Breast epithelium (tissue), 4 donors: ENCODE measurements at places on chromosomes 12 and 14. TPM values are rescaled to one million over a fixed set of nuclear protein-coding genes. Genes with fewer than 3 reads are reported as not detected.
A peak's percentile ranks its signal among the peaks of the same experiment; 100 is the strongest.

GRCh38 chr12:95859947-95860850 is 1.4 kb downstream of the SNRPF start:
- DNase-seq, result no peak

- no peak for DNase-seq
These were observed 64.0 kb upstream of the DIO2 start for GRCh38 chr14:80275208-80275850.

The RBP5 gene
- total RNA-seq, result 2.9 TPM

- DNase-seq, result no peak
These were observed 28.6 kb downstream of the PRICKLE1 start for GRCh38 chr12:42560977-42561376.

- DNase-seq, result no peak
These were observed 21.0 kb upstream of the MDM2 start for GRCh38 chr12:68786929-68787328.

The ARHGDIB gene
- 168 TPM for total RNA-seq

DNA sequence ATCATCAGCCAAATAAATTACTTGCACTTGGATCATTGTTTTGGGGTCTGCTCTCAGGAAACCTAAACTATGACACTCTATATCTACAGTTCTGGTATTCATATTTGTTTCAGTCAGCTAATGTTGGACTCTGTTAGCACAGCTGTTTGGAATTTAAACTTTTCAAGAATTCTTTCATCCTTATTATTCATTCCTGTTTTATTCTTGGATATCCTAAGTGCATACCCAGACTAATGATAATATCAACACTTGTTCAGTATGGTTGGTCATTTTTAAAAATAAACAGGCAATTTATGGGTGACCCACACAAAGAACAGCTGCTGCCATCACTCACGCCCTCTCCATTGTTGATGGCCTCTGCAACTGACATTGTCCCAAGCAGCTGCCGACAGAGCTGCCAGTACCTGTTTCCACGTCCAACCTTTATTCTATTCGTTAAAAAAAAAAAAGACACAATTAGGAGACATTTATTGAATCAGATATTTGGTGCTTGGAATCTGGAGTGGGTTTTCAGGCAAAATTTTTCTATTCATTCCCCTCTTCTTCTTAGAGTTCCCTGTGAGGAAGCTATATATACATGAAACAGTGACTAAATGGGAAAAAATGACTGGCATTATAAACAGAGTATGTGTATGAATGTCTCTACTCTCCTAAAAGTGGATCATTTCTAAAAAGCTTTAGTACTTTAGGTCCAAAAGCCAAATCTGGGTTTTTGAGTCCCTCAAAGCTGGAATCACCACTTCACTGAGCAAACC is 252.1 kb upstream of the NAV3 start:
- no peak for DNase-seq

GRCh38 chr12:89411846-89412245 is 59.5 kb upstream of the DUSP6 start:
- DNase-seq, result no peak

The DIP2B gene
- 33.4 TPM for total RNA-seq

GRCh38 chr12:40953076-40953475 is 235.0 kb upstream of the PDZRN4 start:
- no peak for DNase-seq

DNA sequence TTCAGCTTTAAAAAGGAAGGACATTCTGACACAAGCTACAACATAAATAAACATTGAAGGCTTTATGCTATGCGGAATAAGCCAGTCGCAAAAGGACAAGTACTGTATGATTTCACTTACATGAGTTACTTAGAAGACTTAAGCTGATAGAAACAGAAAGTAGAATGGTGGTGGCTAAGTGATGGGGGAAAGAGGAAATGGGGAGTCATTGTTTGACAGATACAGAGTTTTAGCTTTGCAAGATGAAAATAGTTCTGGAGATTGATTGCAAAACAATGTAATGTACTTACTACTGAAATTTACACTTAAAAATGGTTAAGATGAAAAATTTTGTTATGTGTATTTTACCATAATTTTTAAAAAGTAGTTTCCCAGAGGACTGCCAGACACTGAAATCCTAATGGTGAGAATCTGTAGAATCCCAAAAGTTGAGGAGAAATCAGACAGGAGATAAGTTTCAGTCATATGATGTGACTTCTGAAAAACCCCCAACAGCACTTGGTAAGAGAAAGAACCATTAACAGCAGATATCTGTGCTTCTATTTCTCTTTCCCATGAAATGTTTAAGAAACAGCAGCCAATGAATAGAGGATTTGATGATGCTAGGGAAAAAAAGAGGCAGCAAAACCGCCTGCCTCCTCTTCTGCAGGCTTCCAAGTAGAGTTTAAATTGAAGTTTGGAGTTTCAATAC is 16.6 kb upstream of the CLEC2A start:
- DNase-seq, result no peak

DNA sequence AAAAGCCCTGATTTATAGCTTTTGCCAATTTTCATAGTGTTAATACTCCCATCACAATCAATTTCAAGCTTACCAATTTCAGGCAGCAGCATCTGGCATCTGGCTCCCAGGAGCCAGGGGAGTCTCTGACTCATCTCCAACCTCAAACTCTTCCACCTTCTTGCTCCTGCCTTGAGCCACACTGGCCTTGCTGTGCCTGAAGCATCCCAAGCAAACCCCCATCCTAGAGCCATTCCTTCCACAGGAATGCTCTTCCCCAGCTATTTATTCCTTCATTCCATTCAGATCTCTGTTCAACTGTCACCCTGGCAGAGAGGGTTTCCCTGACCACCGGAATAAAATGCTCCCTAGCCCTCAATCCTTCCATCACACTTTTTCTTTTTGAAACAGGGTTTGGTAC is 13.9 kb upstream of the PPP1CC start:
- DNase-seq, result no peak

GRCh38 chr14:106586098-106586704 is 1059.8 kb downstream of the TMEM121 start:
- DNase-seq, result no peak

- no peak for DNase-seq
These were observed 32.0 kb downstream of the TC2N start for GRCh38 chr14:91835197-91835919.

DNA sequence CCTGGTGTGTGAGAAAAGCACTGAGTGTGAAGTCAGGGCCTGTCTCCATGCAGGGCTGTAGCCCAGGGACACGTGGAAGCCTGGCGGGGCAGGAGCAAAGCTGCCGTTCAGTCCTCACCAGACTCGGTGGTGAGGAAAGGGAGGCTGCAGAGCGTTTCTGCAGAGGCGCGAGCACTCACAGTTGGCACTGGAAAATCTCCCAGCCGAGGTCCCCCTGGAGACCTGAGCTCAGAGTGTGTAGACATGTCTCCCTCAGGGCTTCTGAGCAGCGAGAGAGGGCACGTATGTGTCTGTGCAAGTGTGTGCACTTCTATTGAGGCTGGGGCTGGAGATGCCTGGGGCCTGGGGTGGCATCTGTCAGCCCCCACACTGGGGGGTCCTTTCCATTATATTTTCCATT is 11.0 kb upstream of the HHIPL1 start:
- no peak for DNase-seq

The RNU4-1 gene
- total RNA-seq, result not detected

The AMN gene
- total RNA-seq, result 0.88 TPM

- DNase-seq, result peak; percentile 86
These were observed 59.4 kb downstream of the DGLUCY start for GRCh38 chr14:91173221-91173670.

DNA sequence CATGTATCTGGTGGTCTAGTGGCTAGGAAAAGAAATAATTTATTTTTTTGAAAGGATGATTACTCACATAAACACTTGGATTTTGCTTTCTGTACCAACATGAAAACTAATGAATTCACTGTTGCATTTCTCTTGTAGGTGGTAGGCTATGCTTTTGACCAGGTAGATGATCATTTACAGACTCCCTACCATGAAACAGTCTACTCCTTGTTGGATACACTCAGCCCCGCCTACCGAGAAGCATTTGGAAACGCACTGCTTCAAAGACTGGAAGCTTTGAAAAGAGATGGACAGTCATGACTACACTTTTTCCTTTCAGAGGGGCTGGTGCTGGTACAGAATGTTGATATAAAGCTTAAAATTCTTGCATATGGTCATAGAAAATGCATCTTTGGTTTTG is 6.5 kb upstream of the AK7 start:
- DNase-seq, result no peak

DNA sequence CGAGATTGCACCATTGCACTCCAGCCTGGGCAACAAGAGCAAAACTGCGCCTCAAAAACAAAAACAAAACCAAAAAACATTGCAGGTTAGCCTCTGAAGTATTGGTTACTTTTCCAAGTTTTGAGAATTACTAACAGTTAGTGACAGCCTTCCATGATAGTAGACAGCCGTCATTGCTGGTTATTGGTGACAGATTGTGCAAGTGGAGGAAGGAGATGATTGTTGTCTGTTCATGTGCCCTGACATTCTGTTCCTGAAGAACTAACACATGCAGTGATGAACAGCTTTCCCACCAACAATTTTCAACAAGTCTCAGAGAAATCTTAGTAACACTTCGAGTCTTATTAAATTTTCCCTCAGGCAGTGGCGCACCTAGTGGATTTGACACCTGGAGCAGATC is 89.3 kb upstream of the NAP1L1 start:
- DNase-seq, result no peak

DNA sequence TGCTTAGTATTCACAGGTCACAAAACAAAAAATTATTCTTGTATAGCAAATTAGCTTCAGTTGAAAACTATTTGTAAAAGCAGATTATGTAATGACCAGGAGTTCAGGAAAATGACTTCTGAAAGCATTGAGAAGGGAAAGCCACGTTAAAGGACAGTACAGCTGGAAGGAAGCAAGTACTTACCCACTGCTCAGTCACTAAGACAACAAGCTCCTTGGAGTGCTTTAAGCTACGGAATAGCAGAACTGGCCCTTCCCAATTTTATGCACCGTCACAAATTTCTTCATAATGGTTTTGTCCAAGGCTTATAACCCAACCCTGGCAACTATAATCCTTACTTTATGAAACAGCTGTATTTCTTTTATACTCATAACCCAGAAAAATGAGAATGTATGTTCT is 13.0 kb upstream of the SNAPC1 start:
- no peak for DNase-seq

DNA sequence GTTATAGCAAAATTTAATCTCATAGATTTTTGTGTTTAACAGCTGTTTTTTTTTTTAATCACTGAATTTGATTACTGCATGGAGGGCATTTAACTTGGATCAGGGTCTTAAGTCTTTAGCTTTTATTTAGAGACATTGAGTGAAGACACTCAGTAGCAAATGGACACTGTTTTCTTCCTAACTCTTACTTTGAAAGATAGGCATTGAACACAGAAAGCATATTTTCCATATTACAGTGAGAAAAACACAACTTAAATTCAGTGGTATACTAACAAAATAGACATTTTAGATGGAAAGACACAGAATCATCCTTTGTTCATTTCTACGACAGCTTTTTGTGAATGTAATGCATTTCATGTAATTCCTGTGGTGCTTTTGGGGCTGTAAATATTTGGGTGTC is 571.8 kb downstream of the PRKD1 start:
- DNase-seq, result no peak

GRCh38 chr14:104603711-104604401 is 716 bp downstream of the TMEM179 start:
- DNase-seq, result peak; percentile 36

The OR4E1 gene
- not detected for total RNA-seq

DNA sequence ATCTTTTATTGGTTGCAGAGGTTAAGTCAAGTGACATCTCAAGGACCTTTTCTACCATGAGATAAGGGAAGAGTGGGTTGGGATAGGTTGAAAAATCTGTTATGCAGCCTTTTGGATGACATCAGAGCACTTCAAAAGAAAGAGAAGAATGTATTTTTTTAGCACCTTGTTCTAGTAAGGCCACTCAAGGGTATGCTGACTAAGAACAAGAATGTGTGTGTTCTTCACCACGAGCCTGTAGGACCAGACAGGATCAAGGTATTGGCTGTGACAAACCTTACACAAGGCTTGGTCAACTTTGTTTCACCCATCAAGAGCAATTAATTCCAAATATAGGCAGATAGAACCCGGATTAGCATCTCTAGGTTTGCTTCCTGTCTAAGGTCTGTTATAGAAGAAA is 142.5 kb downstream of the SAMD4A start:
- DNase-seq, result no peak

DNA sequence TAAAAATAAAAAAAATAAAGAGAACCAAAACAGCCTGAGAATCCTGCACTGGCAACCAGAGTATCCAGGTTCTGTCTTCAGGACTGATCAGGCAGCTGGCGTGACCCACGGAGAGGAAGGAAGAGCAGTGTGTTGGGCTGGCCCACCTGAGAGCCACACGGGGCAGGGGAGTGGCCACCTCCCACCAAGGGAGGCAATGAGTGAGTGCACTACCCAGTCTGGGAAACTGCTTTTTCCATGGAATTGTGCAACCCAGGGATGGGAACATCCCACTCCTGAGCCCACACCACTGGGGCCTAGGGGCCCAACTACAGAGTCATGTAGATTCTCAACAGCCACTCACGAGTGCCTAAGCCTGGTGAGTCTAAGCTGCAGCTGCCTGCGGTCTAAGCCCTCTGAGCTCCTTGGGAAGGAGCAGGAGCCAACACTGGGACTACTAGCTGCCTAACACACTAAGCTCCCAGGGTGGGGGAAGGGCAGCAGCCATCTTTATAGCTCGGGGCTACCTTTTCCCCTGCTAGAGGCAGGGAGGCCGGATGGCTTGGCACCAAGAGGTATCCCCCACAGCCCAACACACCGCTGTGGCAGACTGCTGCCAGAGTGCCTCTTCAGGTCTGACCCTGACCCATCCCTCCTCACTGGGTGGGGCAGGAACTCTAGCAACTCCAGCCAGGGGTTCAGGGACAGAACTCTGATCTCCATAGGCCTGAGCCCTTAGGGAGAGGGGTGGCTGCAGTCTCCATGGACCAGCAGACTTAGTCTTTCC is 610.9 kb downstream of the RERGL start:
- DNase-seq, result no peak

- DNase-seq, result no peak
These were observed 247.3 kb downstream of the LRIG3 start for GRCh38 chr12:58673021-58673420.

The PDE3A gene
- 7.0 TPM for total RNA-seq

The SLC10A1 gene
- total RNA-seq, result not detected

GRCh38 chr12:6335451-6336078 is 6.3 kb downstream of the TNFRSF1A start:
- DNase-seq, result peak; percentile 74

DNA sequence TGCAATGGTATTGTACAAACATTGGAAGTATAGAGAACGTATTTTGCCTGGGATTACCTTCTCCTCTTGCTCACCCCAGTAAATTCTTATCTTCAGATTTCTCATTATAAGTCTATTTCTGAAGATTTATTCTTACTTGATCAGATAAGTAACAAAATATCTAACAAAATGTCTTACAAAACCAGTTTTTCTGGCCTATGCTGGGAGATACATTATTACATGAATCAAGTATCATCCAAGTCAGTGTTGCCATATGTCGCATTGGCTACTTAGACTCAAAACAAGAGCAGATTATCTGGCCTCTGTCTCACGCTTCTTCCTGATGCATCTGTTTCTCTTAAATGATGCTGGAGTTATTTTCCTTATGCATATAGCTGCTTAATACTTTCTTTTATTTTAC is 408.5 kb downstream of the CCER1 start:
- no peak for DNase-seq

The SLC41A2 gene
- total RNA-seq, result 41.9 TPM

GRCh38 chr12:4355156-4356040 is 24.1 kb downstream of the FGF23 start:
- no peak for DNase-seq
